ENCODE measurements at places on chromosomes 16 and 17. TPM values are rescaled to one million over a fixed set of nuclear protein-coding genes. Genes with fewer than 3 reads are reported as not detected.

DNA sequence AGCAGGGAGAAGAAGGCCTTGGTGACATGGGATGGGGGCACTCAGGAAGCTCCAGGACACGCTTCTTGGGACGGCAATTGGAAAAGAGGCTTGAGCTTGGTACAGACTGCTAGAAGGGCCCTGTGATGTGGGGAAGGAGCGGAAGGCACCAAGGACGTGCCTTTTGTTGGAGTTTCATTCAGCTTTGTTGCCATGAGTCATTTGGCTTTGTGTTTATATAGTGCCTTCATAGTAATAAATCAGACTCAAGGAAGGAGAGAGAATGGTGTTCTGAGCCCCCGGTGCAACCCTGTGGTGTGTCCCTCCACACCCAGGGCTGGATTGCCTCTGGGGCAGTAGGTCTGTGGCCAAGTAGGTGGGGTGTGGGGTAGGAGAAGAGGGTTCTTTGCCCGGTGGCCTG, 7.4 kb upstream of the TBX4 start:
- no peak for DNase-seq
- no peaks in the 10 kb centered on the region for H3K27me3 ChIP-seq
- no peaks in the 10 kb centered on the region for H3K4me1 ChIP-seq
- H3K27ac ChIP-seq = no peak overlapping the region
- H3K36me3 ChIP-seq = no peaks in the 10 kb centered on the region
- no peak overlapping the region for H3K4me3 ChIP-seq

DNA sequence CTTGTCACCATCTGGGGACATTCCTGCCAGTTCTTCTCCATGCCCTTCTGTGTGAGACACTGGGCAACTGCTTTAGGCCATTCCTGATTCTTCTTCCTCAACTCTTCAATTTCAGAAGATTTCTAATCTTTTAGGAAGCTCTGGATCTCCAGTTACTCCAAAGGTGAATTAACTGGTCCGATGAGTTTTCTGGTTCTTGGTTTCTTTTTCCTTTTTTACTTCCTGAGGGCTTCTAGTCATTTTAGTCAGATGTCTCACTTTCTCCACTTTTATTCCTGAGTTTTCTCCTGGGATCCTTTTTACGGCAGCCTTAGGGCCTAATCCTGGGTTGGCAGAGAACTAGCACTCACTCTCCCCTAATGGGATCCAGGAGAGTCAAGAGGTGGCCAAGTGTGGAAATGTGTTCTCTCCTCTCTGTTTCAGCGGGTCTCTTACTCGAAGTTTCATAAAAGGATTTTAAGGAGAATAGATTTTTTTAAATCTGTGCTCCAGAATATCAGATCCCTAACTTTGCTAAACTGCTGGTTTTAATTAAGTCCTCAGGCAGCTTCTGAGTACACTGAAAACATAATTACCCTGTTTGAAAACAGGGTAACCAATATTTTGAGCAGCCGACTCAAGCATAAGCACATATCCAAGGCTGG, 107.6 kb downstream of the RMI2 start:
- H3K4me1 ChIP-seq = no peaks in the 10 kb centered on the region
- no peaks in the 10 kb centered on the region for H3K36me3 ChIP-seq
- no peak overlapping the region for H3K4me3 ChIP-seq
- H3K27me3 ChIP-seq = no peaks in the 10 kb centered on the region
- DNase-seq = no peak

MYO15A gene
- total RNA-seq = 3.6 TPM

- DNase-seq = no peak
- H3K27me3 ChIP-seq = no peaks in the 10 kb centered on the region
- H3K36me3 ChIP-seq = no peaks in the 10 kb centered on the region
- H3K27ac ChIP-seq = no peak overlapping the region
These were observed 234.7 kb upstream of the SDK2 start for GRCh38 chr17:73878923-73879322.

DNA sequence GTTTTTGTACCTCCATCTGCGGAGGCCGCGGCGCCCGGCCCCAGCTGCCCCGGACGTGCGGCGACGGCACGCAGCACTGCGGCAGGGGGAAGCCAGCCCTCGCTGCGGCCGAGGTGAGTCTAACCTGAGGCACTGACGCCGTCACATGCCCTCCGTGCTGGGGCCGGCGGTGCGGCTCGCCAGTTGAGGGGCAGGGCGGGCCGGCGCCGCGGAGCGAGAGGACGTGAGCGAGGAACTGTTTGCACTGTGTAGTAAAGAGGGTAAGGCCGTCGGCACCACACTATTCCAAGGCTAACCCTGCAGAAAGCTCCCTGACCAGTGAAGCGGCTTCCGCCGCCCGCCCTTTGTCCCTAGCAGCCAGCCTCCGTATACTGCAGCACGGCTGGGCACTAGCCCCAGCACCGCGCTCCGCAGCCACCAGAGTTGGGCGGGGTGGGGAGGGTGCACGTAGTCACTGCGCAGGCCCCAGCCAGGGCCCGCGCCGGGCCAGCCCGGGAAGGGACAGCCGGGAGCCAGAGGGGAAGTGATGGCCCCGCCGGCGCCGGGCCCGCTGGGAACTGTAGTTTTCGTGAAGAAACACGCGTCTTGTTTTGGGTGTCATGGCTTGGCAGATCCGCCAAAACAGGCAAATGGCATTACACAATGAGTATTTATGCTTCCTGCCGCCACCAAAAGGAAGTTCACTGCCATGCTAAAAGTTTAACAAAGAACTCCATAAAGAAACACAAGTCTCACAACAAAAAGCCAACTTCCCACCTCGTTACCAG, 580 bp upstream of the KANSL1 start:
- H3K4me1 ChIP-seq = peaks cover 41% of the 10 kb centered on the region
- peak overlapping the region; percentile 93 for H3K4me3 ChIP-seq
- H3K36me3 ChIP-seq = no peaks in the 10 kb centered on the region
- peak overlapping the region; percentile 93 for H3K27ac ChIP-seq
- H3K27me3 ChIP-seq = no peaks in the 10 kb centered on the region
- DNase-seq = peak; percentile 93

- no peak overlapping the region for H3K27ac ChIP-seq
- no peaks in the 10 kb centered on the region for H3K36me3 ChIP-seq
- peaks cover 5% of the 10 kb centered on the region for H3K4me1 ChIP-seq
- no peak for DNase-seq
- H3K4me3 ChIP-seq = no peak overlapping the region
These were observed 48.8 kb upstream of the CACNG5 start for GRCh38 chr17:66786107-66786506.

GRCh38 chr17:21297026-21297520, 12.6 kb downstream of the MAP2K3 start:
- no peak overlapping the region for H3K27ac ChIP-seq
- H3K4me1 ChIP-seq = no peaks in the 10 kb centered on the region
- DNase-seq = no peak
- H3K4me3 ChIP-seq = no peak overlapping the region

DNA sequence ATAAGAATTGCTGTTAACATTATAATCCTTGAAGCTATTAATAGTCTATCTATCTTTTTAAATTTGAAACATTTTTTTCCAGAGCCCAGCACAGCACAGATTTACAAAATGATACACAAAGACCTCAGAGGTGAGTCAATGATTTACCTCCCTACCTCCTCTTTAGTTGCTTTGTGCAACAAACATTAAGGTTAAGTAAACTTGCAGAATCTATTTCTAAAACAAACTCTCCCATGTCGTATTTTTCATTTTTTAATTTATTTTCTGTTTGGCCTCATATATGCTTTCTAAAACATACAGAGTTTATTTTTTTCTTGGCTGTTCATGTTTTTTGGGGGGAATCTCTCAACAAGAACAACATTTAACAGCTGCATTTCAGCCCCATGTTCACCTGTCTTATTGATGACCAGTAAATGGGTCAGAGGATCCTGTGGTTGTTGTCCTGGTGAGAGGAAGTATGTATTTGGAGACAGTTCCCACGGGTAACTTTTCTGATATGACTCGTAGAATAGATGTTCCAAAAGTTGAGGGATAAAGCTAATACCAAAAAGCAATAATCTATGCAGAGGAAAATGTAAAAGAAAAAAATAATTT, 42.6 kb downstream of the ABCA9 start:
- no peak for DNase-seq
- H3K36me3 ChIP-seq = no peaks in the 10 kb centered on the region
- H3K27me3 ChIP-seq = no peaks in the 10 kb centered on the region

DNA sequence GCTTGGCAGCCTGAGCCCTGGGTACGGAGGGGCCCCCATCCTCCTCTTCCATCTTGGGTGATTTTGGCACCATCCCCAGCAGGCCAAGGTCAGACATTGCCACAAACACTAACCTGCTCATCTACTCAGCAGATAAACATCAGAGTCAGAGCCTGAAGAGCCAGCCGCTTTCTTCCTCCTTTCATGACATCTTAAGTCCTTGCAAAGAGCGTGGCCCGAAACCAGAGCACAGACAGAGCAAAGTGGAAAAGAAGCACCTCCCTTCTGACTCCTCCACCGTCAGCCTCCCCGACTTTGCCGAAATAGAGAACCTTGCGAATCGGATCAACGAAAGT, 60.4 kb upstream of the RPH3AL start:
- no peak overlapping the region for H3K27ac ChIP-seq
- peaks cover 12% of the 10 kb centered on the region for H3K36me3 ChIP-seq
- H3K4me3 ChIP-seq = no peak overlapping the region
- no peaks in the 10 kb centered on the region for H3K27me3 ChIP-seq
- DNase-seq = no peak
- peaks cover 23% of the 10 kb centered on the region for H3K4me1 ChIP-seq

DNA sequence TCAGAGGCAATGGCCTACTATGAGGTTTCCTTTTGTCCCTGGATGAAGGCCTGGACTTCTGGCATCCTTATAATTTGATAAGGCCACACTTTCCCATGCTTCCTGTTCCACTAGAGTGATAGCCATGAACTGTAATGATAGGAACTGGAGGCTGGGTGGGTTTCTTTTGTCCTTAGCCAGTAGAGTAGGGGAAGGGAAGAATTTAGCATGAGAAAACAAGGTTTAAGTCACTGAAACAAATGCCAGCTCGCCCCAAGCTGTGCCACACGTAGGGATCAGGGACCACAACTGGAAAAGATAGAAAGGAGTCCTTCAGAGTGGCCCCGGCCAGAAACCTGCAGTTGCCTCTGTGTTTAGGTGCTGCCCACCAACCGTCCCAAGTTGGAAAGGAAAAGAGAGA, 80.9 kb upstream of the C17orf78 start:
- no peaks in the 10 kb centered on the region for H3K27me3 ChIP-seq
- H3K36me3 ChIP-seq = no peaks in the 10 kb centered on the region
- H3K4me1 ChIP-seq = peaks cover 7% of the 10 kb centered on the region
- no peak for DNase-seq

NUBP1 gene
- total RNA-seq = 28.0 TPM

TAOK2 gene
- total RNA-seq = 51.7 TPM

AOC2 gene
- total RNA-seq = 1.1 TPM

- no peak overlapping the region for H3K27ac ChIP-seq
- no peak for DNase-seq
- H3K36me3 ChIP-seq = no peaks in the 10 kb centered on the region
These were observed 11.1 kb downstream of the DRC3 start for GRCh38 chr17:17983776-17984175.
